ENCODE measurements at places on chromosomes 1 and 21. TPM values are rescaled to one million over a fixed set of nuclear protein-coding genes. Genes with fewer than 3 reads are reported as not detected.

- H3K27ac ChIP-seq, result no peak overlapping the region
- H3K4me1 ChIP-seq, result no peaks in the 10 kb centered on the region
- DNase-seq, result no peak
- H3K27me3 ChIP-seq, result no peaks in the 10 kb centered on the region
Observed at GRCh38 chr1:40648928-40649591, 16.4 kb downstream of the RIMS3 start.

DNA sequence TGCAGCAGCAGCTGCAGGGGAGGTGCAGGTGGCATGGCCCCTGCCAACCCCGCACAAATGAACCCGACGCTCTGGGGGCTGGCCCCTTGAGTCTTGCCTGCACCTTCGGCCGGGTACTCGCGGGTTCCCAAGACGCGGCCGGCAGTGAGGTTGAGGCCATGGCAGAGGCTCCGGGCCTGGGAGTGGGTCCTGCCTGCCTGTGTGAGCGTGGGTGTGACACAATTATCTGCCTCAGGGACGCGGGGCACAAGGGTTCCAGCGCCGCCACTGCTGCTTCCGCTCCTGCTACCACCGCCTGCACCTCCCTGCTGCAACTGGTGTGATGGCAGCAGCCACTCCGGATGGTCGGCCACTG, 20.9 kb upstream of the TGFB2 start:
- no peaks in the 10 kb centered on the region for H3K36me3 ChIP-seq
- H3K27ac ChIP-seq, result no peak overlapping the region
- DNase-seq, result no peak
- no peaks in the 10 kb centered on the region for H3K27me3 ChIP-seq
- H3K4me3 ChIP-seq, result no peak overlapping the region
- no peaks in the 10 kb centered on the region for H3K4me1 ChIP-seq

DNA sequence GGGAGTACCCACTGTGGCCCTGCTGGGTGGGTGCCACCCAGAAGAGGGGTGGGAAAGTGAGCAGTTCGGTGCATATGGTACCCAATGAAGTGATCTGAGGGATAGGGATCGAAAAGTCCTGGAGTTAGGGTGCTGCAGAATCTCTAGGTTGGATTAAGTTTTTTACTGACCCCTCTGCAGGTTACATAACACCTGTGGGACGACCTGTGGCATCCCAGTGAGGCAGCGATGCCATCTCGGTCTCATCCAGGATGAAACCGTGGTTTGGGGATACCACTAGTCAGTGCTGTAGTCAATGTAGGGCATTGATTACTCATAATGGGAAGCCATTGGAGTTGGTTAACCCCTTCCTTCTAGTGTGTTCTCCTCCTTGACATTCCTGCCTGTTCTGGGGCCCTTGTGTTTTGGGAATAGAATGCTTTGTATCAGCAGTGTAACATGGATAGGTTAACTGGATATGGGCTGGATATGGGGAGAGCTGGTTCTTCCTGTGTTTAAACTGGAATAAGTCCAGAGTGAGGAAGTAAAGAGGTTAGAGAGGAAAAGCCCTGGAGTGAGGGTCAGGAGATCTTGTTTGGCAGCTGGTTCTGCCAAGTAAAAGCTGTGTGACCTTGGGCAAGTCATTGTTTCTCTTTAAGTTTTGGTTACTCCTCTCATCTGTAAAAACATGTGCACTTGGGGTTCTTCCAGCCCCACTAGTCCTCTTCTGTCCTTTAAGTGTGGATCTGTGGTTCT, 42.8 kb upstream of the ATF3 start:
- H3K36me3 ChIP-seq, result no peaks in the 10 kb centered on the region
- H3K27ac ChIP-seq, result peak overlapping the region; percentile 72
- H3K27me3 ChIP-seq, result no peaks in the 10 kb centered on the region
- H3K4me3 ChIP-seq, result peak overlapping the region; percentile 58
- H3K4me1 ChIP-seq, result peaks cover 20% of the 10 kb centered on the region
- DNase-seq, result no peak

- peaks cover 36% of the 10 kb centered on the region for H3K36me3 ChIP-seq
- no peak for DNase-seq
- H3K27ac ChIP-seq, result no peak overlapping the region
Observed at GRCh38 chr1:111154021-111154999, 14.3 kb downstream of the CEPT1 start.

The HHAT gene
- 2.4 TPM for total RNA-seq

The SLAMF9 gene
- not detected for total RNA-seq

DNA sequence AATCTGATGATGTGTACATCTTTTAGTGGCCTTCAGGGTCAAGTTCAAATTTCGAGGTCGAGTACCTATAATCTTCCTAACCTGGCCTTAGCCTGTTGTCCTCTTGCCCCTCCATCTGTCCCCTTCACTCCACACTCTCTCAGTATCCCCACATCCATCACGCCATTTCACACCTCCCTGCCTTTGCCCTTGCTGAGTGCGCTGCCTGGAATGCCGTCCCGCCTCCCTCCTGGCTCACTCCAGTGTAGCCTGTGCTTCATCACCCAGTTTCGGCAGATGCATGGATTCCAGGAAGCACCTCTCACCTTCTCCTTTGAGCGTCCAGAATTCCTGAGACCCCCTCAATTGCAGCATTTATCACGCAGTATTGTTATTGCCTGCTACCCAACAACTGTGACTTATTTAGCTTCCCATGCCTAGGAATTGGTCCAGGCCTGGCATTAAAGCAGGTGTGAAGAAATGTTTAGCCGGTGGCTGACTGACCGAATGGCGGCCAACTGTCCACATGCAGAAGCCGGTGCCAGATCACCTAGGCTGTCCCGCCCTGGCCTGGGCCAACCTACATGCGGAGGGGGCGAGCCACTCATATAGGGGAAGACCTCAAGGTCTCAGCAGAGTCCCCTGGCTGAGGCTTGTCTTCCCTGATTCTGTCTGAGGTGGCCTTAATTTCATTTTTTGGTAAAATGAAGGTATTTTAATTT, 34.5 kb downstream of the MYOM3 start:
- H3K4me3 ChIP-seq, result no peak overlapping the region
- H3K4me1 ChIP-seq, result no peaks in the 10 kb centered on the region
- H3K27ac ChIP-seq, result no peak overlapping the region
- no peaks in the 10 kb centered on the region for H3K36me3 ChIP-seq
- H3K27me3 ChIP-seq, result no peaks in the 10 kb centered on the region

The PTGS2 gene
- total RNA-seq, result not detected

The CENPL gene
- 16.5 TPM for total RNA-seq

All from GM12878 (cell line).